Chondrocyte (in vitro differentiated cells): ENCODE measurements at places on chromosomes 12 and 14.

DNA sequence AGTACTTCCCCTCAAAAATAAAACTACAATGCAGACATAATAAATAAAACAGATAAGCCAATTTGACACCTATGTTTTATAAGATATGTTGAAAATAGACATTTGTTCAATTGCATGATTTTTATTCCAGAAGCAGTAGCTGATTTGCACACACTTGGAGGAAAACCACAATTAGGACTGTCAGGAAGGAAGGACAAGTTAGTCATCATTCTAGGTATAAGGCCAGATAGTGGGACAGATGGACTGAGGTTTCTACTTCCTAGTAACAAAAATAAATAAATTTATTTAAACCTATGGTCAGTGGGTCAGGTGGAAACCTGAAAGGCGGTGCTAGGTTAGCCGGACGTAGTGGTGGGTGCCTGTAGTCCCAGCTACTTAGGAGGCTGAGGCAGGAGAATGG lies 141.8 kb upstream of the RASSF8 start:
- no peak for DNase-seq

GRCh38 chr14:38578278-38578681 lies 322.4 kb upstream of the CLEC14A start:
- DNase-seq = no peak

- DNase-seq = no peak
Observed at GRCh38 chr14:72547999-72548398, 345.9 kb downstream of the DPF3 start.

GRCh38 chr14:42172304-42172703 lies 565.6 kb downstream of the LRFN5 start:
- DNase-seq = no peak

DNA sequence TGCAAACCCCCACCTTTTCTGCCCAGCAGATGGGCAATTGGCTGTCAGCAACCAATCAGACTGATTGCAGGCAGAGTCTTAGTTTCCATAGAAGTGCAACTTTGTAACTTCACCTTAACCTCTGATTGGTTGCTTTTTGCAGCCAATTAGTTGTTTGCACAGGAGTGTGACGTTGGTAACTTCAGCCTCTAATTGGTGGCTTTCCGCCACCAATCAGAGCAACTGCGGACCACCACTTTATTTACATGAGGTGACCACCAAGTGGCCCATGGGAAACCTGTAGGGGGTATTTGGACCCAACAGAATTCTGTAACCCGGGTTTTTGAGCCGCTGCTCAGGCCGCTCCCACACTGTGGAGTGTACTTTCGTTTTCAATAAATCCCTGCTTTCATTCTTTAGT lies 32.3 kb downstream of the CDKN1B start:
- DNase-seq = no peak

- no peak for DNase-seq
Observed at GRCh38 chr12:19203013-19203412, 73.5 kb downstream of the PLEKHA5 start.

DNA sequence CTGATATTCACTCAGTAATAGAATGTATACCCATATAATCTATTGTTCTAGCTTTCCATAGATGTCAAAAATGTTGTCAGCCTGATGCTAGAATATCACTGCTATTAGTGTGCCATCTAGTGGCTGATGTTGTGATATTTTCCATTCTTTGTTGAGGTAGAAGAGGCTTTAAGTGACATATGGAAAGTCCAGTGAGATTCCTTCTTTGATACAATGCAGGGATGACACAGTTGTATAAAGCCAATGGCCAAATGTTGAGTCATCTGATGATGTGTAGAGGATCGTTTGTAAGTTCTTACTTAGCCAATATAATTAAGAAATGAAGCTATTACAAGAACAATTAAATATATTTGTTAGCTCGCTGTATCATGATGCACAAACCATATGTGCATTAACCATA lies 58.1 kb upstream of the PCED1B start:
- no peak for DNase-seq

DNA sequence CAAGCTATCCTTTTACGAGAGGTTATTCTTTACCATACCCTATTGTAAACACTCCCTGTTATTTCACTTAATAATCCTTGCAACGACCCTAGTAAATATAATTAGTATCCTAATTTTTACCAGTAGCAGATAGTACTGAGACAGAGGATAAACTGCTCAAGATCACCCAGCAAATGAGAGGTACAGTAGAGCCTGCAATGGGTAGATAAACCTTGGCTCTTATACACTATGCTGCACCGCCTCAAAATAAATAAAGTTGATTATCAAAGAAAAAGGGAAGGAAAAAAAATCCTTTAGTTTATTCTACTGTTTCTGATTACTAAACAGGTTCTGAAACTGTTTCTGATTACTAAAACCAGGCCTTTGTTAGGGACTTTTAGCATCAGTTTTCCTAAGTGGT lies 22.5 kb downstream of the YBX3 start:
- DNase-seq = no peak

- no peak for DNase-seq
Observed at GRCh38 chr12:20549108-20549719, 145.9 kb upstream of the SLCO1C1 start.

DNA sequence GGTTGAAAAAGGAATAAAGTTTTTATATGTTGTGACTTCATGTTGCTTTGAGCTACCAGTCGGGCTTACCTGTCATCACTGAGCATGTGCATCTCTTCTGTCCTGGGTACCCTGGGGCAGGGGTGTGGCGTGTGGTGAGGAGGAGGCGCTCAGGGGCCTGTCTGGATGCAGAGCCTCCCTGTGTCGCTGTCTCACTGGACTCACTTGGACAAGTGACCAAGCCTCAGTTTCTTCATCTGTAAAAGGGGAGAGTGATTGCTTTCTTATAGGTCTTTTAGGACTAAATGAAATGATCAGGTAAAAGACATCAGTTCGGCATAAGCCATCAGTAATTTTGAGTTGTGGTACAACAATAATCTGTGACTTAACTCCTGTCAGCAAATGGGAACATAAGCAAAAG lies 22.1 kb downstream of the ATP6V0A2 start:
- no peak for DNase-seq

GRCh38 chr12:7782055-7782454 lies 7.1 kb upstream of the NANOG start:
- DNase-seq = no peak
